ENCODE measurements at places on chromosomes 1 and 21.

- no peak for DNase-seq
Measured at GRCh38 chr1:20634594-20635084, 1.4 kb downstream of the PINK1 start.

DNA sequence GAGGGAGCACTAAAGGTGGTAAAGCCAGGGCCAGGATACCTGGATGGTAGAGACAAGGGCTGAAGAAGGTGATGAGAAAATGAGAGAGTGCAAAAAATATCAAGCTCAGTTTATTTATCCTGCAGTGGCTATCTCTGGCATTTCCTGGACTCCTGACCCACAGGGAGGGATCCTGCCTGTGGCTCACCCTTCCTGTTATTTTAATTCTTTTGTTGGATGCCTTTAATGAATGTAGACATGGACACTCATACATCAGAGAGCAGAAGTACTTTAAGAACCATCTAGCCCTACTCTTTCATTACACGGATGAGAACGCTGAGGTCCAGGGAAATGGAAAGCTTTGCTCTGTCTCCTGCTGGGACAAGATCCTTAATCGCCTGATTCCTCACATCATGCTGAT, 20.6 kb downstream of the JUN start:
- no peak for DNase-seq

DNA sequence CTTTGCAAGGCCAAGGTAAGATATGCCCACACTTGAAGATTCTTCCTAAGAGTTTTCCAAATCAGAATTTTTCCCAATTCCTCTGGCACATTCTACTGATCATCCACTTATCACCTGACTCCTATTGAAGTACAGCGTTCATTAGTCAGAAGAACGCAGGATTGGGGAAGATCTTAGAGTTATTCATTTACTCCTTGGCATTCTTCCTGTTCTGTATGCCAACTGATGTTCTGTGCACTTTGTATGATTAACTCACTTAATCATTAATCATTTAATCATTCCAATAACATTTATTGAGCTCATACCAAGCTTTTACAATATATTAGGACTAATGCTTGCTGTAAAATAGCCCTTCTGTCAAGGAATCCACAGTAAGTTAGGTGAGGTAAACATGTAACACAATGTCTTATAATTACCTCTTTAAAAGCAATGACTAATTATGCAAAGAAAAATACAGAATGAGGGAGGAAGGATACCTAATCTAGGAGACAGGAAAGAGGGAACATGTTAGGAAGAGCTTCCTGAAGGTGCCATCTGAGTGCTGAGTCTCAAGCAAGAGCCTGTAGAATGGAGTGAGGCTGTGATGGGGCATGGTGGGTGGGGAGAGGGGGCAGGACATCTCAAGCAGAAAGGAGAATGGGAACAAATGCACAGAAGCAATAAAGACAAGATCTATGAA, 71.1 kb upstream of the DPT start:
- no peak for DNase-seq

GRCh38 chr1:183864611-183865010, 59.7 kb downstream of the RGL1 start:
- no peak for DNase-seq

DNA sequence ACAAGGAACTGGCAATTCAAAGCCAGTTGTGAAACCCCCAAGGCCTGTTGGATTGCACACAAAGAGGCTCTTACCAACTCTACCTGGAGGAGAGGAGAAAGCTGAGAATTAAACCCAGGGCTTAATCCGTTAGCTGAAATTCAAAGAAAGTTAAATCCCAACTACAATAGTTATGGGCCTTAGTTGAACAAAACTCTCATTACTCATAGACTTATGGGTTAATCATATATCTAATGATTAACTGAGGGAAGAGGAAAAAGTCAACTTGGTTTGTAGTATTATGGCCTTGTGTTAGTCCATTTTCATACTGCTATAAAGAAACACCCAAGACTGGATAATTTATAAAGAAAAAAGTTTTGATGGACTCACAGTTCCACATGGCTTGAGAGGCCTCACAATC, 838.2 kb upstream of the ADGRL2 start:
- DNase-seq: no peak

DNA sequence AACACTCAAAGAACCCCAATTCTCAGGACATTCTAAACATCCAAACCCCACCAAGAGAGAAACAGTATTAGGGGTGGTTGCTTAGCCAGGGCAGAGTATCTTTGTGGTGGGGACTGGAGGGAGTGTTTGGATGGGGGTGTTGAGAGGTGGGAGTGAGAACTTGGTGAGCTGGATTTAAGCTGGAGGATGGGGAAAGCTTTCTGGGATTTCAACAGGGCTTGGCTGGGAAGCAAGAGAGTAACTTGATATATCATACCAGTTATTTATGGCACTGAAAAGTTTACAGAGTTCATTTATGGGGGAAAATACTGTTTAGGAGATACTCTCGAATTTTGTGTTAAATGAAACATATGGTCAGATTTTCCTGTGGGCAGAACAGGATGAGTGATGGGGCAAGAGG, 6.8 kb upstream of the CNIH3 start:
- no peak for DNase-seq

DNA sequence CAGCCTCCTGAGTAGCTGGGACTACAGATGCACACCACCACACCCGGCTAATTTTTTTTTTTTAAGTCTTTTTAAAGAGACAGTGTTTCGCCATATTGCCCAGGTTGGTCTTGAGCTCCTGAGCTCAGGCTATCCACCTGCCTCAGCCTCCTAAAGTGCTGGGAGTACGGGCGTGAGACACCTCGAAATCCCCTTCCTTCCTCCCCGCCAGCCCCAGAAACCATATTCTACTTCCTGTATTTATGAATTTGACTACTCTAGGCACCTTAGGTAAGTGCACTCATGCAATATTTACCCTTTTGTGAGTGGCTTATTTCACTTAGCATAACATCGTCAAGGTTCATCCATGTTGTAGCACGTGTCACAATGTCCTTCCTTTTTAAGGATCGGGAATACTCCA, 6.9 kb upstream of the LRP8 start:
- no peak for DNase-seq

DNA sequence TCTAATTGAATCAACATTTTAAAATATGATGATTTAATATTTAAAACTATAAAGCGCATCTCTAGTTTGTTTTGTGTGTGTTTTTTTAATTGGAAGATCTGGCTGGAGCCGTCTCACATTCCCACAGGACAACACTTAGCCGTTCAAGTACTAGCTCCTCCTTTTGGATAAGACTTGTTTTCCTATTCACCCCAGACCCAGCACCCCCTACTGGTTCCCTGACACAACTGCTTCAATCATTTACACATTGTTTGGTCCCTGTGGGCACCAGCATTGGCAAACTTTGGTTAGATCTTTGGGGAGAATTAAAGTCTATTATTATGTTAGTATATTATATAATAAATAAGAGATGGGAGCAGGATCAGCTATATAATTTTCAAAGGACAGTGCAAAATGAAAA, 34.5 kb downstream of the TYW3 start:
- DNase-seq: no peak

DNA sequence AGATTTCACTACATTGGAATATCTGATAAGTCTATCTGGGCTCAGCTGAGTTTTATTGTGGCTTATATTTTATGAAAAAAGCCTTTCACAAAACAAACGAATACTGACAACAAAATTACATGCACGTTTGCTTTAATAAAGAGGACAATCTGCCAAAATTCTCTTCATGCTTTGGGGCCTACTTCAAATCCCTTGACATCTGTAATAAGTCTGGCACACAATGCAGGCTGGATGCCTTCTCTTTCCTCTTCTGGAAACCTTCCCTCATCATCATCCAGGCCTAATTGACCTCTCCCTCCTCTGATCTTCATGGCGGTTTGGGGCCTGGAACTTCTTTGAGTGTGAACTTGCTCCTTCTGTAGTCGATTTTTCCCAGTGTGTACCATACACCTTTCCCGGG, 70.3 kb downstream of the MAP10 start:
- DNase-seq: no peak

DNA sequence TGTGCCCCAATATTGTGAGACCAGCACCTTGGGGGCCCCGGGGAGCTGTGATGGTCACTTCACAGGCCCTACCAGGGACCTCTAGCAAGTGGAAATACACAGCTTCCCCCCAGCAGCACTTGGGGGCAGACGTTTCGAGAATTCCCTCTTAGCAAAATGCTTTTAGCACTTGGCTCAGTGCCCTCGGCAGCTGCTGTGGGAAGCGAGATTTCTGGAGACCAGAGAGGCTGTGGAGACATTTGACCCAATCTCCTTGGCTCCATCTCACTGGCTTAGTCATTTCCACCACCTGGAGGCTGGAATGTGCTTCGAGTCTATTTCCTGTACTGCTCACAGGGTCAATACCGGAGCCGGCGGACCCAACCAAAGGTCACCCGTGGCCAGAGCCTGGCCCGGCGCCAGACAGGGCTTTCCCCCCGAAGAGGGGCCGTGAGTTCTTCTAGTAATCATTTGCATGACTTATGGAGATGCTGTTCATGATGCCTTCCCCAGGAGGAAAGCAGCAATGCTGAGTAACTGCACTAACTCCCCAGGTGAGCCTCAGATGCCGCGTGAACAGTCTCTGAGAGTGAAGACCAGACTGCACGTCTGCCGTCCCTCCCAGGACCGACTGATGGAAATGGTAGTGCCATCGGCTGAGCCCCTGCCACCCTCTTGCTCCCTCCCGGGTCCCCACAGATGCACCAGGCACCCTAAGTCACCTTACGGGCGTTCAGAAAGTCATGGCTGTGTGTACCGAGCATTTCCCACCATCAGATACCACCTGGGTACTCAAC, 4.4 kb upstream of the C2CD2 start:
- peak; percentile 10 for DNase-seq

- no peak for DNase-seq
Measured at GRCh38 chr1:216346526-216346925, 76.7 kb downstream of the USH2A start.

DNA sequence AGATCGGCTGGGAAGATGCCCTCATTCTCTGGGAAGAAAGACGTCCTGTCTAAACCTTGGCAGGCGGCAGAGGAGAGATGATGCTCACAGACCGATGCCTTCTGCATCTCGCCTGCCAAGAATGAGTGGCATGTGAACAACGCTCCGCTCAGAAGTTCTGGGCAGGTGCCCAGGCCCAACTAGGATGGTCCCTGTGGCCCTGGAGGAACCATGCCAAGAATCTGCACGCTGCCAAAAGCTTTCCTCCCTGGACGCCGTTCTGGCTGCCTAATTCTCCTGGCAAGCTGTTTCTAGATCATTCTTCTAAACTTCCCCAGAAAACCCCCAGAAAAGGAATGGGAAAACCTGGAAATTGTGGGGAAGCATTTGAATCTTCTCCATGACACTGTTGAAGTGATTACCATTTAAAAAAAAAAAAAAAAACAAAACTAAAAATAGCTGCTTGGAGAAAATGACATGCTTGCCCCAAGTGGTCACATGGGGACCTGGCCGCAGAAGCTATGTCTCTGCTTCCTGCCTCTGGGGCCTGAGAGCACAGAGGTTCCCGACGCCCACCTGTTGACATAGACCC, 440.9 kb downstream of the PRDM2 start:
- no peak for DNase-seq

GRCh38 chr1:88661188-88661587, 22.9 kb upstream of the PKN2 start:
- DNase-seq: no peak

Data from amniotic stem cell (primary cell).